ENCODE measurements at places on chromosomes 13 and 19. TPM values are rescaled to one million over a fixed set of nuclear protein-coding genes. Genes with fewer than 3 reads are reported as not detected.
A peak's percentile ranks its signal among the peaks of the same experiment; 100 is the strongest.

CGB8 gene
- total RNA-seq: not detected

GRCh38 chr13:88107570-88107969 is 436.4 kb downstream of the SLITRK5 start:
- no peaks in the 10 kb centered on the region for H3K4me1 ChIP-seq
- no peak for DNase-seq
- H3K4me3 ChIP-seq: no peak overlapping the region

DNA sequence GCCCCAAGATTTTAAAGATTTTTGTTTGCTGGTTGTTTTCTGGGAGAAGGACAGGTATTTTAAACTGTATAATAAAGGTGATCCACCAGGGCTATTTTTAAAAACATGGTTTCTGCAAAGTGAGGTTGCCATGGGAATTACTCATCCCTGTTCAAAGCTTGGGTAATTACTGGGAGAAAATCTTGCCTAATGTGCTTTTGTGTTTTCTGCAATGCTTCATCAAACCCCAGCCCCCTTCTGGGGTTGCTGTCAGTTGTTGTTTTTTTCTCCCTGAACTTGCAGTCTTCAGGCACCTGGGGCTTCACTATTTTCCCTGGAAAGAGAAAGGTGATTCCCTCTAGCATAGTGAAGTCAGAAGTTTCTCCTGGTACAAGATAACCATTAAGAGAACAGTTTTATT is 277.2 kb downstream of the NALCN start:
- no peak for DNase-seq
- H3K4me3 ChIP-seq: no peak overlapping the region
- H3K4me1 ChIP-seq: no peaks in the 10 kb centered on the region

RYR1 gene
- not detected for total RNA-seq

DNA sequence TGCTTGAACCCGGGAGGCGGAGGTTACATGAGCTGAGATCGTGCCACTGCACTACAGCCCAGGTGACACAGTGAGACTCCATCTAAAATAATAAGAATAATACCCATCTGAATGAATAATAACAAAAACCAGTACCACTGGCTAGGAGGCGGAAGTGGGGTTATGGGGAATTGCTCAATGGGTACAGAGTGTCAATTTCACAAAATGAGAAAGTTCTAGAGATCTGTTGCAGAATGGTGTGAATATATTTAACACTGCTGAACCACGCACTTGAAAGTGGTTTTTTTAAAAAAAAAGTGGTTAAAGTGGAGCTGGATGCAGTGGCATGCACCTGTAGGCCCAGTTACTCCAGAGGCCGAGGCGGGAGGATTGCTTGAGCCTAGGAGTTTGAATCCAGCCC is 18.5 kb downstream of the KLF2 start:
- no peaks in the 10 kb centered on the region for H3K27me3 ChIP-seq
- H3K4me3 ChIP-seq: no peak overlapping the region
- no peak overlapping the region for H3K27ac ChIP-seq
- no peaks in the 10 kb centered on the region for H3K36me3 ChIP-seq

DNA sequence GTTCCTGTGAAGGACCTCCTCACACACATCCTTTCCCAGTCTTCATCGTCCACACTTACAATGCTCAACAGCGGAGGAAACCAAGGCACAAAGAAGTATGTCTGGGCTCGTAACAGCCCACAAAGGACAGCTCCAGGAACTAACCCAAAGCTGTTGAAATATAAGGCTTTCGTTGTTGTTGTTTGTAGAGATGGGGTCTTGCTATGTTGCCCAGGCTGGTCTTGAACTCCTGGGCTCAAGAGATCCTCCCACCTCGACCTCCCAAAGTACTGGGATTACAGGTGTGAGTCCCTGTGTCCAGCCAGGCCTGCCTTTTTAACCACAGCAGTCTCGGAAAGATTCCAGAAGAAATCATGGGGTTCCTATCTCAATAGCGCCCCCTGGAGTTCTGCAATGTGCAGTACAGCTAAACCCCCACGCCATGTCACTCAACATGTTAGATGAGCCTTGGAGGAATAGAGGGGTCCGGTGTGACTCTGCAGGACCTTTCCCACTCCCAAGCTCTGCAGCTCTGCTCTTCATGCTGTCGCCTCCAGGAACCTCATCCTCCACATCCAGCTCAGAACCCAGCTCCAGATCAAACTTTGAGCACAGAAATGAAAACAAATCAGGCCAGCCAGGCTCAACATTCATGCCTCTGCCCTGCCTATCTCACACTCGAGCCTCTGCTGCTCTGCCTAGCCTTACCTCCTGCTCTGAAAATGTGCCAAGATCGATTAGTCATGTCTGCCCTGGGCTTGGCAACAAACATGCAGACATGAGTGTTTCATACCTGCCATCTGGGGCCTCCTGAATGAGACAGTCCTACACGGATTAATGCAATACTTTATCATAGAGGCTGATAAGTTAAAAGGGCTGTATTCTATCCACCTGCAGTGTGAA is 7.5 kb downstream of the PLA2G4C start:
- no peaks in the 10 kb centered on the region for H3K27me3 ChIP-seq
- peak; percentile 49 for DNase-seq
- no peaks in the 10 kb centered on the region for H3K4me1 ChIP-seq
- H3K36me3 ChIP-seq: 0 out of 2 replicates have a peak, but pooled peaks cover 2% of the 10 kb centered on the region
- H3K4me3 ChIP-seq: no peak overlapping the region

- no peaks in the 10 kb centered on the region for H3K4me1 ChIP-seq
- H3K27me3 ChIP-seq: no peaks in the 10 kb centered on the region
- no peak overlapping the region for H3K27ac ChIP-seq
- no peak for DNase-seq
- no peaks in the 10 kb centered on the region for H3K36me3 ChIP-seq
- no peak overlapping the region for H3K4me3 ChIP-seq
These were observed 589.9 kb downstream of the GPC5 start for GRCh38 chr13:91988331-91988730.

SRRM5 gene
- not detected for total RNA-seq

DNA sequence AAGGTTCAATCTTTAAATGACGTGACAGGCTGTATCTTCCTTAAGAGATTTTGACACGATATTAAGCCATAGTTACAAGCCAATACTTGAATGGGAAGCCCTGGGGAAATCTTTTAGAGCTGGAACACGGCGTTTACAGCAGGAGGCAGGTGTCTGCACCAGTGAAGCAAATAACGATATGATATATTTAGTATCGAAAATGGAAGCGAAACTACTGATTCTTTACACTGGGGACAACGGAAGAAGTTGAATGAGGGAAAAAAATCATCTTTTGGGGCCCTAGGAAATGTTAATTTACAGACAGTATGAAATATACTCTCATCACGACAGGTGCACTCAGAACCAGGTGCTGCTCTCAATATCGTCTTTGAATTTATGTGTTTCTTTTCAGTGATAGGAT is 793.9 kb upstream of the PCDH20 start:
- no peaks in the 10 kb centered on the region for H3K27me3 ChIP-seq
- H3K4me3 ChIP-seq: no peak overlapping the region
- H3K36me3 ChIP-seq: no peaks in the 10 kb centered on the region
- H3K4me1 ChIP-seq: no peaks in the 10 kb centered on the region
- H3K27ac ChIP-seq: no peak overlapping the region

DNA sequence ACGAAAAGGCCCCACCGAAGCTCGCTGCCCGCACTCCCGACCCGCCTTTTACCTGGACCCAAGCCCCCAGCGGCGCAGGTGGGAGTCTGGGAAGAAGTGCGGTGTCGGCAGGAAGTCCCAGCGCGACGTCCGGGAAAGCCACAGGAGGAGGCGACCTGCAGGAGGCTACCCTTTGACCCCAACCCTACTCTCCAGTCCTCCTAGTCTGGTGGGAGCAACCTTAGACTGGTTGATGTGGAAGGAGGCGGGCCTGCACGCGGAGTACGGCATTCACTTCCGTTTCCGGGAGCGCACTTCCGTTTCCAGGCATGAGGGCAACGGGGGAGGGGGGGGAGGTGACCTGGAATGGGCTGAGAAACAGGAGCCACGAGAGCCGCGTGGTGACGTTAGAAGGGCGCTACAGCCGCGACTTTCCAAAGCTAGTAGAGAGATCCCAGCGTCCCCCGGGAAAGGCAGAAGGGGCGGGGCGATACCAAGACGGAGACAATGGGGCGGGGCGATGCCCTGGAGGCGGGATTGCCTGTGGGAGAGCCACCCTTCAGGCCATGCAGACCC is 28.5 kb downstream of the ZNF266 start:
- peak; percentile 92 for DNase-seq
- peak overlapping the region; percentile 86 for H3K4me3 ChIP-seq
- no peaks in the 10 kb centered on the region for H3K27me3 ChIP-seq
- H3K4me1 ChIP-seq: no peaks in the 10 kb centered on the region
- H3K36me3 ChIP-seq: peaks cover 4% of the 10 kb centered on the region
- peak overlapping the region; percentile 46 for H3K27ac ChIP-seq

- DNase-seq: peak; percentile 25
- peaks cover 12% of the 10 kb centered on the region for H3K4me1 ChIP-seq
- H3K4me3 ChIP-seq: no peak overlapping the region
- H3K36me3 ChIP-seq: no peaks in the 10 kb centered on the region
- H3K27me3 ChIP-seq: peaks cover 46% of the 10 kb centered on the region
- H3K27ac ChIP-seq: no peak overlapping the region
These were observed 11.7 kb downstream of the ATP7B start for GRCh38 chr13:51999510-51999911.

TTYH1 gene
- not detected for total RNA-seq

All from IMR-90 (cell line).